ENCODE measurements at places on chromosomes 1 and 21. TPM values are rescaled to one million over a fixed set of nuclear protein-coding genes. Genes with fewer than 3 reads are reported as not detected.

SPRR2A gene
- 0.14 TPM for polyA plus RNA-seq

CERS2 gene
- 77.3 TPM for polyA plus RNA-seq

KRTAP12-2 gene
- not detected for polyA plus RNA-seq

CSDE1 gene
- 227 TPM for polyA plus RNA-seq

PBXIP1 gene
- 82.9 TPM for polyA plus RNA-seq

MIXL1 gene
- not detected for polyA plus RNA-seq

DRAXIN gene
- 0.02 TPM for polyA plus RNA-seq

IGFN1 gene
- 0.54 TPM for polyA plus RNA-seq

MEX3A gene
- 0.25 TPM for polyA plus RNA-seq

TAS1R3 gene
- 0.66 TPM for polyA plus RNA-seq

NOS1AP gene
- polyA plus RNA-seq: 0.86 TPM

OR2L5 gene
- not detected for polyA plus RNA-seq

ZNF695 gene
- 0.05 TPM for polyA plus RNA-seq

Data from right cardiac atrium (tissue), 5 donors.